ENCODE measurements at places on chromosomes 3 and 15. TPM values are rescaled to one million over a fixed set of nuclear protein-coding genes. Genes with fewer than 3 reads are reported as not detected.

DNA sequence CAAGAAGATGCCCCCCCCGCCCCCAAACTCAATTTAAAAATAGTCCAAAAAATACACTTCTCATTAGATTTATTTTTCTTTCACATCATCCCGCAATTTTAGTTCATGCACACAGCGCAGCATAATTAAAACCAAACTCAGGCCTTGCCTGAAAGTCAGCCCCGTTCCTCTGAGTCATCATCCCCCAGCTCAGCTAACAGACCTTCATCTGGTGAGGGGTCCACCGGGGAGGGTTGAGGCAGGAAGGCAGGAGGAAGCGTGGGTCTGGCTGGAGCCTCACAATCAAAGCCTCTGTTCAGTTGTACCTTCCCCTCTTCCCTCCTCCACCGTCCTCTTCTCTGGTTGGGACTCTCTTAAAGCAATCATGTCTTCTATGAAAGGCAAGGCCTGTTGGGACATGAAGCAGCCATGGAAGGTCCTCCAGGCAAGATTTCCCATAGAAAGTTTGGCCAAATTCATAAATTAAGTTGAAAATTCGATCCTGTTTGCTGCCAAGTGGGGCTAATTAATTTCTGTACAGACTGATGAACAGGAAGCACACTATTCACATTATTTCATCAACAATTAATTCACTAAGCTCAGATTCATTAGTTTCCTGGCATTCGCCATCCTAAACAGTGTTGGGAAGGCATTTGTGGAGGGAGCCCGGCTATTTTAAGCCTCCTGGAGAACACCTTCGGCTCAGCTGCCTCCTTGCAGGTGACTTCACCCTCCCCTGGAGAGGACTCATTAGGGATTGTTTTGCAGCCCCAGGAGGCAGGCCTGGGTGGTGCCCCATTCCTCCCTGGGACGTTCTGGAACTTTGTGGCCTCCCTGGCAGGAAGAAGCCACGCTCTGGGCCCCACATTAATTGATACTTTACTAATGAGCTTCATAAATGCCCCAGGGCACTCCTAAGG lies 72.3 kb upstream of the BNC1 start:
- DNase-seq, result no peak

DNA sequence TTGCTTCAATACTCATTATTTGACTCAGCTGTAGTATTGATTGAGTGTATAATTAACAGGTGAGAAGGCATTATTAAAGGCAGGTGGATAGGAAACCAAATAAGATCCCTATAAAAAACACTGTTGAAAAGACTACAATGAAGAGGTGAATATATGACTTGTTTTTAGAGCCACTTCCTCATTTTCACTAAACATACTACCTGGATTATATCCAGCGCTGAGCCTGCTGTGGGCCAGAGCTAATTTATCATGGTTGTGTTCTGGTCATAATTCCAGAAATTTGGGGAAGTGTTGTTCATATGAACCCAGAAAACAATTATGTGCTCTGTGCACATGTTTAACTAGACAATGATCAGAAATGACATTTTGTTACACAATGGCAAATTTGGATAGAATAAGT lies 235.3 kb upstream of the MME start:
- DNase-seq, result peak; percentile 39

- DNase-seq, result peak; percentile 55
Observed at GRCh38 chr3:127954640-127955039, 39.6 kb downstream of the KBTBD12 start.

DNA sequence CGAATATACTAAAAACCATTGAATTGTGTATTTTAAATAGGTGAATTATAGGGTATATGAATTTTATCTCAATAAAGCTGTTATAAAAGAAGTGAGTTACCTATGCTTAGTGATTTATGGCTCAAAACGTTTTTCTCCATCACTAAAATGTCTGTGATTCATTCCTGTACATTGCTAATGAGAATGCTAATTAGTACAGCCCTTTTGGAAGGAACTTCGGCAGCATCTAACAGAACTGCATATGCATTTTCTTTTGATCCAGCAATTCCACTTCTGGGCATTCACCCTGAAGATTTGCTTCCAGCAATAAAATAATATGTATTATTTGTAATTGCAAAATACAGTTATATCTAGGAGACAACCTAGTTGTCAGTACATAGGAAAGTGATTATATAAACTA lies 53.6 kb downstream of the TCF12 start:
- no peak for DNase-seq

DNA sequence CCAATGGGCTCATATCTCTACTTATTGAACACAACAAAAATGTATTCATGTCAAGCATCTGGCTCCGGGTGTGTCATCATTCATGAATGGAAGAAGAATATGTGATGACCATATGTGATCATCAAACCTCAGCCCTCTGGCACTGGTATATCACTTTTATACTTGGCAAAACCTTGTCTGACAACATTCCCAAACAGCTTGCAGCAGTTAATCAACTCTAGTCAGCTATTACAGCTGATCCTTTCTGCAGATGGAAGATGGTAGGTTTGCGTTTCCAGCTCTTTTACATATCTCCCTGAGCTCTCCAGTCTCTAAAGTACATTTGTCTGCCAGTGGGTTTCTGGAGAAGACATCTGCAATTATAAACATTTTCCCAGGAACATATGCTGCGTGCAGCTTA lies 6.6 kb downstream of the PLSCR5 start:
- DNase-seq, result peak; percentile 86

Gene PLA2G4E
- polyA plus RNA-seq, result 1.0 TPM

Gene PRRT3
- polyA plus RNA-seq, result 1.8 TPM

GRCh38 chr3:191047930-191048329 lies 151.1 kb upstream of the OSTN start:
- no peak for DNase-seq

- DNase-seq, result no peak
Observed at GRCh38 chr15:35755237-35755802, 209.4 kb upstream of the DPH6 start.

Gene DUOX1
- 3.2 TPM for polyA plus RNA-seq

DNA sequence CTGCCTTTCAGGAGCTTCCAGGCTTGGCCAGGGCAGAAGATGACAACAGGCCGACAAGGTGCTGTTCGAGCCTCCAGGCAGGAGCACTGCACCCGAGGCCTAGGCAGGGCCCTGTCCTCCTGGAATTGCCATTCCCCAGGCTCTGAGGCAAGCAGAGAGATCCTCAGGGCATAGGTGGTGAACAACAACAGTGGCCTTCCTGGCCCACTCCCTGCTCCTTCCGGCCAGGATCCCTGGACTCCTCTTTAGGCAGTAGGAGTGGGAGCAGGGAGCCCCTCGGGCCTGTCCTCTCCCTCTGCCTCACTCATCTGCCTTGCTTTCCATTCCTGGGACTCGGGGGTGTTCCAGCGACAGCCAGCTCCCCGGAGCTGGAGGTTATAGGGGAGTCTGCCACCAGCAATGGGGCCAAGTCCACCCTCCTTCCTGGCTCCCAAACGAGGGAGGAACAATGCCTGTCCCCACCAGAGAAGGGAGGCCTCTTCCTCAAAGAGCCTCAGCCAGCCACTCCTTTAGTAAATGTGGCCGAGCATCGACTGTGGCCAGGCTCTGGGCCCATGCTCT lies 135.0 kb downstream of the NUP210 start:
- DNase-seq, result no peak

GRCh38 chr3:114157321-114157720 lies 21.5 kb downstream of the DRD3 start:
- DNase-seq, result no peak

GRCh38 chr15:37291920-37292319 lies 191.6 kb upstream of the MEIS2 start:
- DNase-seq, result no peak

GRCh38 chr3:25032344-25032743 lies 395.7 kb upstream of the RARB start:
- DNase-seq, result no peak

- DNase-seq, result no peak
Observed at GRCh38 chr3:157626817-157627216, 123.6 kb upstream of the VEPH1 start.

Gene PODXL2
- polyA plus RNA-seq, result 8.9 TPM

All from muscle of leg (tissue), 16 donors.